ENCODE measurements at places on chromosomes 16 and 17.

- peak; percentile 59 for DNase-seq
These were observed 139.4 kb downstream of the C16orf78 start for GRCh38 chr16:49513040-49513439.

GRCh38 chr17:70158180-70158579, 11.2 kb upstream of the KCNJ2 start:
- no peak for DNase-seq

- no peak for DNase-seq
These were observed 140.5 kb upstream of the CRHR1 start for GRCh38 chr17:45643591-45643990.

- DNase-seq = no peak
These were observed 950 bp downstream of the KLHDC4 start for GRCh38 chr16:87764600-87765472.

DNA sequence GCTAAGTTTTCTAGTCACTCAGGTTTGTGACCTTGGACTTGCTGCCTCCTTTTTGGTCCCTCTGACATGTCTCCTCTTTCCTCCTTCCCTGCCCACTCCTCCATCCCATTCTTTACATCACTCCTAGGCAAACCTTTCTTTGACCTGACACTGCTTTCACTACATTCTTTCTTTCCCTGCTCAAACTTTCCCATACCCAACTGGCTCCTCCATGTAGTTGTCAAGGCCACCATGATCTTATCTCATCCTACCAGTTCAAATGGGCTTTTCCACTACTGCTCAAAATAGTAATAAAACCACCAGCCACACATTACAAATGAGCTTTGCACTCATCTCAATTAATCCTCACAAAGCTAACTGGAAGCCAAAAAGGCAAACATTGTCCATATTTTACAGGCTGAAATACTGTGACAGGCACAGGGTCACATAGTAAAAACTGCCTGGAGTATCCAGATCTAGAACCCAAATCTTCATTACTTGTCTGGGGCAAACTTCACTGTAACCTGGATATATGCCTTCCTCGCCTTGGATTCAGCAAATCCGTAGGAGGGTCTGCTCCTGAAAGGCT, 14.4 kb downstream of the MRPS23 start:
- no peak for DNase-seq

DNA sequence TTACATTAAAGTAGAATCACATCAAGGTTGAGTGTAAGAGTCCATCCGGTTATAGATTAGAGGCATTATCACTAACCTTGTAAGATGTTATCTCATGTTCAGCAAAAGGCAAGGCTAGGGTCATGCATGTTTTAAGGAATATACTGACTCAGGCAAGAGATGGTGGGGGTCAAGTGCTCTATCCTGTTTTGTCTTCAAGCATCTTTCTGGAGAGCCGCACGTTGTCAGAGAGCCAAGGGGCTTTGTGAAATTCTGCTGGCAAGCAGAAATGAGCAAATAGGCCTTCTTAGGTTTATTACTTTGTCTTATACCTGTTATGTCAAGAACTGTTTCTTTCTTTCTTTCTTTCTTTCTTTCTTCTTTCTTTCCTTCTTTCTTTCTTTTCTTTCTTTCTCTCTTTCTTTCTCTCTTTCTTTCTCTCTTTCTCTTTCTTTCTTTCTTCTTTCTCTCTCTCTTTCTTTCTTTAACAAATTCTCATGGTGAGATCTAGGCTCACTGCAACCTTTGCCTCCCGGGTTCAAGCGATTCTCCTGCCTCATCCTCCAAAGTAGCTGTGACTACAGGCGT, 47.3 kb upstream of the IL34 start:
- DNase-seq = no peak

DNA sequence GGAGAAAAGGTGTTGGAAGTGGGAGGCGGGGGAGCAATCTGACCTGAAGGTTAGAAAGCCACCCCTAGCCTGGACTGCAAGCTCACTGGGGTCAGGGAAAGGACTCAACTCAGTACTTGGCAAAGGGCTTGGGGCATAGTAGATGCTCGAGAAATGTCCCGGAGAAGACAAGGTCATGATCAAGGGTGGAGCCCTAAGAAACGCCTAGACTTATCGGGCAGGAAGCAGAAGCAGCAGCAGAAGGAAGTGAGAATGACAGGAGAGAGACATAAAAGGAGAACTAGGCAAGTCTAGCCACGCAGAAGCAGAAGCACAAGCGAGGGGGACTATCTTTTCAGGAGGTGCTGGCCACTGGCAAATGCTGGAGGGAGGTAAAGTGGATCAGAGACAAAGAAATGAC, 10.2 kb downstream of the COTL1 start:
- peak; percentile 73 for DNase-seq

DNA sequence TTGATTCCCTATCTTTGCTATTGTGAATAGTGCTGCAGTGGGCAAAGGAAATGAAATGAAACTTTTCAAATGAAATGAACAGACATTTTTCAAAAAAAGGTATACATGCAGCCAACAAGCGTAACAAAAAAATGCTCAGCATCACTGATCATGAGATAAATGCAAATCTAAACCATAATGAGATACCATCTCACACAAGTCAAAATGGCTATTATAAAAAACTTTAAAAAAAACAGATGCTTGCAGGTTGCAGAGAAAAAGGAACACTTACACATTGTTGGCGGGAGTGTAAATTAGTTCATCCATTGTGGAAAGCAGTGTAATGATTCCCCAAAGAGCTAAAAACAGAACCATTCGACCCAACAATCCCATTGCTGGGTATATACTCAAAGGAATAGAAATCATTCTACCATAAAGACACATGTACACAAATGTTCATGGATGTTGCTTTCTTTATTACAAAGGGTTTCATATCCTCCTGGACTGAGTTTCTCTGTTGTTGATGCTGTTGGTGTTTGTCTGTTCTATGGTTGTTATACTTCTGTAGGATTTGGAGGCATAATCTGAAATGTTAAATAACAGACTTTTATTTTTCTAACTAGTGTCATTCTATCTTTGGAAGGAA, 99.3 kb upstream of the SOX9 start:
- no peak for DNase-seq

DNA sequence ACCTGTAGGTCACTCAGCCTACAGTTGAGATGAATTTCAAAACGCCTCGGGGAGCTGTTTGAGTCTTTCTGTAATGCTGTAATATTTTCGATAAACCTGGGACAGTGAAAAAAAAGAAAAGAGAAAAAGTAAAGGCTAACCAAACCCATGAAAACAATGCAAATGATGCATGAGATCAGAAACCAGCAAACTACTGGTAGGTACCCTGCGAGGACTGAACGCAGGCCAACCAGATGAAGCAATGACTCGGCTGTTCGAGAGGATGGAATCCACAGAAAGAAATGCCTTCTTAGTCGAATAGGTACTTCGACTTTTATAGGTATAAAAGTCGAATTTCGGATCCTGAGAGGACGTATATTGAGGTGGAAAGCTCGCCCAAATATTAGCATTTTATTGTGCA, 509 bp upstream of the ATAD5 start:
- DNase-seq = peak; percentile 38

- no peak for DNase-seq
These were observed 14.1 kb downstream of the SEZ6 start for GRCh38 chr17:28991779-28992178.

- DNase-seq = peak; percentile 37
These were observed 40.4 kb downstream of the ZNF778 start for GRCh38 chr16:89257757-89258465.

- no peak for DNase-seq
These were observed 4.0 kb downstream of the PYY start for GRCh38 chr17:43949781-43950180.

GRCh38 chr16:67169642-67170167, 633 bp upstream of the NOL3 start:
- no peak for DNase-seq

GRCh38 chr17:46163316-46163715, 29.9 kb downstream of the KANSL1 start:
- DNase-seq = no peak
